Calu3 (cell line): ENCODE measurements at places on chromosomes 2 and 18.

GRCh38 chr18:7904529-7904928 is 337.4 kb downstream of the PTPRM start:
- DNase-seq = no peak
- H3K36me3 ChIP-seq = no peaks in the 10 kb centered on the region
- no peak overlapping the region for H3K27ac ChIP-seq
- peaks cover 11% of the 10 kb centered on the region for H3K4me1 ChIP-seq

DNA sequence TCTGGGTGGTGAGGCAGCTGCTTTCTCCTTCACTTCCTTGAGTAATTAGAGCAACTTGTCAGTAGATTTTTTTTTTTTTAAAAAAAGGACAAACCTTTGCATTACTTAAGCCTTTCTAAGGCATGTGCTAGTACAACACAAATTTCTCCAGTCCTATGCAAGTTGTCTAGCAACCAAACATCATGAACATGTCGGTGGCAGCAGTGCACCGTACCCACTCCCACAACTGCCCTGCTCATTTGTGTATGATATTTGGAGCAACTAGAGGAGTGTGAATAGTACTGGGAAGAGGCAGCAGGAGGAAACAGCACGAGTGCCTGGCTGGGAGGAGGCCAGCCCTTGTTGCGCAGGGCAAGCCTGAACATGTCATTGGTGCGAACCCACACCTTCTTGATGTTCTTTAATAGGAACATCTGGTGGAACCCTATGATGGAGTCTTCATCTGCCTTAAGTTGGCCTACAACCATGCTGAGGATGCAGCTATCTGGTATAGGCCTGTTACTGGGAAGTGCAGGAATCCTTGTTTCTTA is 238.3 kb downstream of the TDRD15 start:
- no peaks in the 10 kb centered on the region for H3K27me3 ChIP-seq
- H3K36me3 ChIP-seq = no peaks in the 10 kb centered on the region
- no peaks in the 10 kb centered on the region for H3K4me1 ChIP-seq
- DNase-seq = no peak
- no peak overlapping the region for H3K27ac ChIP-seq

DNA sequence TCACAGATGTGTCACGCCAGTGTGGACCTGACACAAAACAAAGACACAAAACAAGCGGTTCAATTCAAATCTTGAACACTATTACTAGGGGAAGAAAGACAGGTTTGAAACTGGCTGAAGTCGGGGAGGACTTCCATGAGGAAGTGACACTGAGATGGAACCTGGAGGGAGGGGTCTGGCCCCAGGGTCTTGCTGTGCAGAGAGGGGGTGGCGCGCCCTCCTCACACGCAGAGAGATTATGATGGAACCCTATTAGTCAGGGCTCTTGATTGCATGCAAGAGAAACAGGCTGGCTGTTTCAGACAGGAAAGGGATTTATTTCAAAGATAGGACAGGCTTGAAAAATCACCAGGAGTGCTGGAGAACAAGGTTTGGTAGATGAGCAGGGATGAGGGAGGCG is 363.6 kb upstream of the HS6ST1 start:
- DNase-seq = no peak
- peaks cover 26% of the 10 kb centered on the region for H3K27me3 ChIP-seq
- H3K4me1 ChIP-seq = no peaks in the 10 kb centered on the region
- no peak overlapping the region for H3K27ac ChIP-seq
- H3K36me3 ChIP-seq = no peaks in the 10 kb centered on the region

DNA sequence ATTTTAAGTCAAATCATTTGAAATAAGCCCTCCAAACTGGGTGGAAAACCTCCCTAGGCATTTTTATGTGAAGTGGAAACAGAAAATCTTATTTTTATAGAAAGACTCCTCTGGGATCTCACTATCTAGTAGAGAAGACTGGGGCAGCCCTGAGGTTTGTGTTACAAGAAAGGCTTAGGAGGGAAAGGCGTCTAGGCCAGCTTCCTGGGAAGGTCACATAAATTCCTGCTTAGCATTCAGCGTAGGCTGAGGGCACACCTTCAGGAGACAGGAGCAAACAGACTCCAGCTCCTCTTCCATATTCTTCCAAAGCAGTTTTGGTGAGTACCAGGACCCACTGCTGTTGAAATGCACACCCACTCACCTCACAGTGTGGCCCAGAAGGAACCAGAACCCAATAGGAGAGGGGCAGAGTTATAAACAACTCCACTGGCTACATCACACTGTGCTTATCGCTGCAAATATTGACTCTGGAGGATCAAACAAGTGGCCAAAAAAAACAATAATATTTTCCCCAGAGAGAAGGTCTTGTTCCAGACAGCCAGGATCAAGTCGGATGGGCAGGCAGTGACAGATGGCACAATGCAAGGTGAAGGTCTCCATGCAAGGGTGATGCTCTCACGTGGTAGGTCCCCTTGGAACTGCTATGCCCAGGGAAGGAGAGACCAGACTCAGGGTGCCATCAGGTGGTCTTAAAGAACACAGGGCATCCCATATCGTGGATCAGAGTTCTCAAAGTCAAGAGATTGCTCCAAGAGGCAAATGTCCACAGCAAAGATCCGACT is 17.7 kb upstream of the IGFBP2 start:
- no peak for DNase-seq
- H3K4me3 ChIP-seq = no peak overlapping the region
- no peaks in the 10 kb centered on the region for H3K36me3 ChIP-seq
- peaks cover 17% of the 10 kb centered on the region for H3K27me3 ChIP-seq
- H3K4me1 ChIP-seq = no peaks in the 10 kb centered on the region

DNA sequence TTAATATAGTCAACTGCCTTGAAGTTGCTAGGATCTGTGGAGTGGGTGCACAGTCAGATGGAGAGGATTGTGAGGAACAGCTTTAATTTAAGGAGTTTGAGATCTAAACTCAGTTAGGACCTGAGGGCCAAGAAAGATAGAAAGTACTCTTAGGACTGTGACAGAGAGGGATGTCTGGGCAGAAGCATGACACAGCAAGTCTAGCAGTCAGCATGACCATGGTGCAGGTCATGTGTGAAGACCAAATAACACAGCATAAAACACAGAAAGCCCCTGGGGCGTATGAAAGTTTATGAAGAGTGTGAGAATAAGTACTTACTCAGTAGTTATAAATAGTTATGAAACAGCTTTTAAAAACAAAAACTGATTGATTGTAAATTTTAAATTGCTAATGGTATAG is 107.2 kb downstream of the GALNT1 start:
- no peaks in the 10 kb centered on the region for H3K27me3 ChIP-seq
- peaks cover 7% of the 10 kb centered on the region for H3K4me1 ChIP-seq
- H3K36me3 ChIP-seq = no peaks in the 10 kb centered on the region
- no peak for DNase-seq
- H3K27ac ChIP-seq = no peak overlapping the region
- H3K4me3 ChIP-seq = no peak overlapping the region

DNA sequence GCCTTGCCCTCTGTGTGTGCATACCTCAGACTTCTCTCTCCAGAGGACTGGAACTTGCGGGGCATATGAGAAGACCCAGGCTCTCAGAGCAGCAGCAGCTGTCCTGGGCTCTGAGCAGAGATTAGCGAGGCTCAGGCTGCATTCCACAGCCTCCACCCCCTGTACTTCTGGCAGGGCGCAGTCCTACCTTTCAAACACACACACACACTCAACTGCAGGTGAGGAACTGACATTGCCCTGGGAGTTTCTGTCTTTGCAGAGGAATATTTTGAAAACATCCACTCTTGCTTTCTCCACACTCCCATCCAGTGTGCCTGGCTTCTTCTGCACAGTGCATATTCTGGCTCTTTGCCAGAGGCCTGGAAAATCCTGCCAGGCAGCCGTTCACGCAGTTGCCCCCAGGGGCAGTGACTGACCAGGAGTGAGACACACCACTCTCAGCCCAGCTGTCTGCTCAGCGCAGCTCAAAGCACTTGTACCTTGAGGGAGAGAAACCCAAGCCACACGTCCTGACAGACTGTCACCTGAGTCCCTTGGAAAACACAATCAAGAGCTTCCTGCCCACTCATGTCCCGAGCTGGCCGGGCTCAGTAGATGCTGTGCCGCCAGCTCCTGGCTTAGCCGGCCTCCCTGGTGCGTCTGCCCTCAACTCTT is 460.8 kb downstream of the RNF144A start:
- H3K36me3 ChIP-seq = peaks cover 4% of the 10 kb centered on the region
- H3K4me1 ChIP-seq = peaks cover 12% of the 10 kb centered on the region
- DNase-seq = peak; percentile 73
- peaks cover 9% of the 10 kb centered on the region for H3K27me3 ChIP-seq
- H3K27ac ChIP-seq = no peak overlapping the region

DNA sequence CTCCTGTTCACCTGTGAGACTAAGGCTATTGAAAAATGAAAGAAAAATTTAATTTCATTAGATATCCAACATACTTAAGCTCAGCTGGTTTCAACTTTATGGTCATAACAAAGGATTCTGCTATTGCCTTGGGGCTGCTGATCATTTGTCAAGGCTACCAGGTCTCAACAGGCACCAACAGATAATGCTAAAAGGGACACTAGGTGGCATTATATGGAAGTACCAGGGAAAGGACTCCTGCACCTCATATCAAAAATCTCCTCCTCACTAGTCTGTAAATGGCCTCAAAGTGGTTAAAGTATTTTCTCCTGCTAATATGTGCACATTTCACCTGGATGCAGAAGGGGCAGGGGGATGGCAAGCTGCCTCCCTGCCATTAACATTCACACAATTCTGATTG is 167.9 kb upstream of the REG3A start:
- no peaks in the 10 kb centered on the region for H3K36me3 ChIP-seq
- no peaks in the 10 kb centered on the region for H3K27me3 ChIP-seq
- DNase-seq = no peak
- no peak overlapping the region for H3K27ac ChIP-seq
- H3K4me1 ChIP-seq = no peaks in the 10 kb centered on the region
